Peyer's patch (tissue), 4 donors: ENCODE measurements at places on chromosomes 3 and 15. TPM values are rescaled to one million over a fixed set of nuclear protein-coding genes. Genes with fewer than 3 reads are reported as not detected.

Gene LRRC49
- 2.7 TPM for total RNA-seq

Gene GOLGA6A
- total RNA-seq: not detected

Gene ZNF654
- total RNA-seq: 10.7 TPM

Gene NMB
- total RNA-seq: 2.7 TPM

Gene MORC1
- 0.54 TPM for total RNA-seq

Gene TMC3
- total RNA-seq: not detected

Gene TRPM1
- not detected for total RNA-seq

Gene PP2D1
- not detected for total RNA-seq

Gene SFMBT1
- 45.4 TPM for total RNA-seq

Gene DNASE1L3
- 47.0 TPM for total RNA-seq

Gene LRRC31
- total RNA-seq: 12.4 TPM

Gene CNTN4
- total RNA-seq: 31.1 TPM

Gene MRAS
- 1.2 TPM for total RNA-seq
